A673 (cell line): ENCODE measurements at places on chromosomes 1 and 21. TPM values are rescaled to one million over a fixed set of nuclear protein-coding genes. Genes with fewer than 3 reads are reported as not detected.

- DNase-seq: no peak
Measured at GRCh38 chr21:33022828-33023573, 2.7 kb upstream of the OLIG2 start.

DNA sequence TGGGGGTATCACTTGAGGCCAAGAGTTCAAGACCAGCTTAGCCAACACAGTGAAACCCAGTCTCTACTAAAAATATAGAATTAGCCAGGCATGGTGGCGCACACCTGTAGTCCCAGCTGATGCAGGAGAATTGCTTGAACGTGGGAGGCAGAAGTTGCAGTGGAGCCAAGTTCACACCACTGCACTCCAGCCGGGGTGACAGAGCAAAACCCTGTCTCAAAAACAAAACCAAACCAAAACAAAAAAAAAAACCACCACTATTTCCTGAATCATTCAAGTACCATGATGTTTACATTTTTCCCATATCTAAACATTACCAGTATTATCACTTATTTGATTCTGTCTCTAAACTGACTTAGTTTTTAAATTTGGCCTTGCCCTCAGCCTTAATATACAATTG is 29.5 kb downstream of the TUT4 start:
- DNase-seq: no peak

DNA sequence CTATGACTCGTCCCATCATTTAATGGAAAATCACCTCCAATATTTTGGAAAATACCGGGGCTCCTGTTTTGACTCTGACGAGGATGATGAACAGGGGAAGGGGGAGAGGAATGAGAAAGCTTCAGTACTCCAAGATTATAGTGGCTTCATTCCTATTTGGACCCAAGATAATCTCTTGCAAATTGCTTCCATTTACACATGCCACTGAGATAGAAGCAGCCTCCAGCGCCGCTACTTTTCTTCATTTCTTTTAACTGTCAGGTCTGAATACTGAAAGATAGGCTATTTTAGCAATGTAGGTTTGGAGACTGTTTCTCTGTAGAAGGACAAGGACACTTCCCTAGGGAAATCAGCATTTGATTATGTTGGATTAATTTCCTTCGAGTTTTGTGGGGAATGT is 565 bp upstream of the GRIK1 start:
- no peak for DNase-seq

DNA sequence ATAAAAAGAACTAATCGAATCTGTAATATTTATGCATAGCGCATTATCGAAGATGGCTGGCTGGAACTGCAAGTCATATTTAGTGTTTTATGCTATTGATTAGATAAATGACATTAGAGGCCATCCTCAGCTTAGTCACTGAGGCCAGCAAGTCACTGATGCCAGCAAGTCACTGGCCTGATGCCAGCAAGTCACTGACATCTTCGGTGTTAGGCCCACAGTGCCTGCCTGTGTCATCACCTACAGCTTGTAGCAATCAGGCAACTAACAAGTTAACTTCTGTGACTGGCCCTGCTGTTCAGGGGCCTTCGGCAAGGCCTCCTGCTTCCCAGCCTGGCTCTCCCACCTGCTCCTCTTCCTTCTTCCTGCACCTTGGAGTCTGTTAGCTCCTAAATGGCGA is 65.6 kb upstream of the SCCPDH start:
- no peak for DNase-seq

- DNase-seq: no peak
Measured at GRCh38 chr1:87473203-87473661, 144.6 kb downstream of the LMO4 start.

DNA sequence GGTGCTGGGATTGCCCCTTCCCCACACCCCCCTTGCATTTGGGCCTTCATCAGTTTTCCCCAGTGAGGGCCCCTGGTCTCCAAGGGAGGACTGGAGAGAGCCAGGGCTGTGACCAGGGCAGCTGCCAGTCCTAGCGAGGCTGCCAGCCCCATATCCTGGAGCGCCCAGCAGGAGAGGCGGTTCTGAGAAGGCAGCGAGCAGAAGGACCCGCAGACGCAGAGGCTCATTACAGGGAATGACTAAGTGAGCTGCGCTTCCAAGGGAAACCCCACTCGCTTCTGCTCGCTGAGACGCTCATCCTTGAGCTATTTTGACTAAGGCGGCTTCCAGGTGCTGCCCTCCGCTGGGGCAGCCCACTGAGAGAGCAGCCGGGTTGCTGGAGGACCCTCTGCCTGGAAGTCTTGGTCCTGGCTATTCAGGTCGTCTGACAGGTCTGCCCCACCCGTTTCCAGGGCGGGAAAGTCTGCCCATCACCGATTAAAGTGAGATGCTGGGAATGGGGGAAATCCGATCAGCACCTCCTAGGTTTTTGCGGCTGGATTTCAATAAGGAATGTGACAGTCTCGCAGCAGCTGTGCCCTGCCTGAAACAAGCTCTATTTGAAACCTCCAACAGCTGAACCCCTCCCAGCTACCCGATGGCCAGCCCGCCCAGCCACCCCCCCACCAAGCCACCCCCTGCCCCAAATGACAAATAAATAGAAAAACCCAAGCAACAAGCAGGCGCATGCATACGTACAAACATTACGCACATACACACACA is 2.8 kb downstream of the KCNN3 start:
- DNase-seq: peak; percentile 51

The TNFRSF8 gene
- total RNA-seq: not detected in 2 replicates

The MT1HL1 gene
- not detected in 2 replicates for total RNA-seq

The PDE4B gene
- 15.5 and 20.0 TPM in 2 replicates for total RNA-seq
